ENCODE measurements at places on chromosomes 3 and 15.

DNA sequence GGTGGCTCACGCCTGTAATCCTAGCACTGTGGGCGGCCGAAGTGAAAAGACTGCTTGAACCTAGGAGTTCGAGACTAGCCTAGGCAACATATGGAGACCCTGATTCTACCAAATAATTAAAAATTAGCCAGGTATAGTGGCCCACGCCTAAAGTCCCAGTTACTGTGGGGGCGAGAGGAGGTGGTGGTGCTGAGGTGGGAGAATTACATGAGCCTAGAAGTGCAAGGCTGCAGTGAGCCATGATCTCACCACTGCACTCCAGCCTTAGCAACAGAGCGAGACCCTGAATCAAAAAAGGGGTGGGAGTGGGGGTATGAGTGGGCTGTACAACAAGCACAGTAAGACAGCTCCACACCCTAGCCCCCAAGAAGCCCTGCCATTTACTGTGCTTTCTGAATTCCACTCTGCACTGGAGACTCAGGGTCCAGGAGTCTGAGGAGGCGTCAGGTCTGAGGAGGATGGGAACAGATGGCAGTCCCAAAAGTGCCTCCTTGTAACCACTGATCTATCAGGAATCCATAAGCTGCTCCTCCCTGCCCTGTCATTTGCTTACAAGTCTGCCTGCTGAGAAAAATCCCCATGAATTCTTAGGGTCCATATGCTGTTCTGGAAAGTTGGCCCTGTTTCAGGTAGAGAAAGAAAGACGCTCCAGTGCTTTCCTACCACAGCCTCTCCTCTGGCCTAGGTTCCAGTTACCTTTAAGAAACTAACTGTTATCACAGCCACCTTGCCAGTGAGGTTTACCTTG, 171.1 kb downstream of the MAGI1 start:
- DNase-seq: no peak

GRCh38 chr3:71517271-71517791, 66.2 kb downstream of the FOXP1 start:
- DNase-seq: no peak

GRCh38 chr3:115169808-115170207, 22.7 kb upstream of the ZBTB20 start:
- DNase-seq: no peak

- DNase-seq: no peak
Measured at GRCh38 chr3:88773766-88774165, 333.7 kb upstream of the EPHA3 start.

DNA sequence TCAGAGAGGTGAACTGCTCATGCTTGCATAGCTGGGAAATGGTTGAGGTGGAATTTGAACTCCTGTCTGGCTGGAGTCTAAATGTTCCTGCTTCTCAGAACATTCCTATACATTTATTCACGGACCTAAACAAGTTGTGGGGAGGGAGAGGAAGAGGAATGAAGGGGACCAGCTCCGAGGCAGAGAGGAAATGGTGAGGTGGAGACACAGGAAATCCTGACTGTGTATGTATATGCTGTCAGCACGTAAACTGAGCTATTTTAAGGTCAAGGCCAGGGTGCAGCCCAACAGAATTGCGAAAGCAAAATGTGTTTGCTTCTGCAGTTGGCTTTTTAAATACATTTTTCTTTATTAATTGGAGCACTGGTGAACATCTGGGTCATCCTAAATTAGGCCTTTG, 74.1 kb upstream of the POMGNT2 start:
- DNase-seq: no peak

DNA sequence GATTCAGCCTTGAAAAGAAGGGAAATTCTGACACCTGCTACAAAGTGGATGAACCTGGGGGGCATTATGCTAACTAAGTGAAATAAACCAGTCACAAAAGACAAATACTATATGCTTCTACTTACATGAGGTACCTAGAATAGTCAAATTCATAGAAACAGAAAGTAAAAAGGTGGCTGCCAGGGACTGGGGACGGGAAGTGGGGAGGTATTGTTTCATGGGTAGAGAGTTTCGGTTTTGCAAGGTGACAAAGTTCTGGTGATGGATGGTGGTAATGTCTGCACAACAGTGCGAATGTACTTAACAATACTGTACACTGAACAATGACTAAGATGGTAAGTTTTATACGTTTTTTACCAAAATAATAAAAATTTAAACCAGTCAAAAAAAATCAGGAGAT, 4.8 kb downstream of the IDH2 start:
- DNase-seq: no peak

DNA sequence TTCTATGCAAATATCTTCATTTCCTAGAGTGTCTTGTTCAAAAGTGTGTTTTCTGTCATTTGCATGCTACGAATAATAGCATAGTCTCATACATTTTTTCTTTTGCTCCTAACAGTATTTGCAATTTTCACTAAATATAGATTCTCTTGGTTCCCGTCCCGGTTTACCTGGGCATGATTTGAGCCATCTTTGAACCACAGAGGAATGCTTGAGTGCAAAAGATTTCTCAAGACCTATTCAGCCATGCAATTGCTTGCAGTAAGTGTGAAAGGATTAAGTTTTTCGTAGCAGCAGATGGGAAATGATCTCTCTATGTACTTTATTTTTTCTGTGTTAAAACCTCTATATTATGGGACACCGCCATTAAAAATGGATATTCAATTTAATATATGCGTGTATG, 733.0 kb downstream of the ZPLD1 start:
- no peak for DNase-seq

GRCh38 chr3:26703519-26703918, 80.9 kb downstream of the LRRC3B start:
- DNase-seq: no peak
